ENCODE measurements at places on chromosomes 3 and 15.

GRCh38 chr3:66606868-66607267, 106.0 kb upstream of the LRIG1 start:
- no peak for DNase-seq

- DNase-seq: peak; percentile 85
Measured at GRCh38 chr15:45618813-45619212, 16.0 kb upstream of the SQOR start.

DNA sequence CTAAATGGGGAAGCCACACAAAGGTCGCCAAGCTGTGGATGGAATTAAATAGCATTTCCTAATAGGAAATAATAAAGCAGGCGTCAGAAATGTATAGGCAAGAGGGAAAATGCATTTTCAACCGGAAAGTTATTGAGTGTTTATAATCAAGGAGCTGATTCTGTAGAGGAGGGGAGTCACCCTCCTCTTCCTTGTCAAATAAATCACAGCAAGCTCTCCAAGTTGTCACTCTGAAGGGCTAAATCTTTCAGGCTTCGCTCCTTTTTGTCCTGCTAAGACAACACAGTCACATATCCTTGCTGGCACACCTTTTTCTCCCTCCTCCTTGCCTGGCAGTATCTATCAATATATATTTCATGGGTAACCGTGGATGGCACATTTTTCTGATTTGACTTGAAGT, 338.4 kb downstream of the SATB1 start:
- DNase-seq: no peak

DNA sequence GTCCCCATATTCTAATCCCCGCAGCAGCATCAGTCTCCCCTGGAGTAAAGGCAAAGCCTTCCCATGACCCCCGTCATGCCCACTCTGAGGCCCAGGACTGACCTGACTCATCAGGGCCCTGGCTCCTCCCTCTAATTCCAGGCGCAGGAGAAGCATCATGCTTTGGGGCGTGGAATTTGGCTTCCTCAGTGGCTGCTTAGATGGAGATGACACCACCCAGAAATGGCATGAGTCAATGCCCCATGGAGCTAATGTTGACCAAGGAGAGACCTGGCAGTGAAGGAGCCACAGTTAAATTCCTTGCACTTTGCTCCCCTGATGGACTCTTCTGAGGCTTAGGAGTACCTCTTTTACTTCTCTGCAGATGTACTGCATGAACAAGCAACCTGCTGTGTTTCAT, 204.2 kb upstream of the PROK2 start:
- no peak for DNase-seq

GRCh38 chr3:60080648-60081047, 1030.8 kb upstream of the CFAP20DC start:
- DNase-seq: no peak

GRCh38 chr3:66195347-66195783, 25.4 kb upstream of the SLC25A26 start:
- peak; percentile 19 for DNase-seq

DNA sequence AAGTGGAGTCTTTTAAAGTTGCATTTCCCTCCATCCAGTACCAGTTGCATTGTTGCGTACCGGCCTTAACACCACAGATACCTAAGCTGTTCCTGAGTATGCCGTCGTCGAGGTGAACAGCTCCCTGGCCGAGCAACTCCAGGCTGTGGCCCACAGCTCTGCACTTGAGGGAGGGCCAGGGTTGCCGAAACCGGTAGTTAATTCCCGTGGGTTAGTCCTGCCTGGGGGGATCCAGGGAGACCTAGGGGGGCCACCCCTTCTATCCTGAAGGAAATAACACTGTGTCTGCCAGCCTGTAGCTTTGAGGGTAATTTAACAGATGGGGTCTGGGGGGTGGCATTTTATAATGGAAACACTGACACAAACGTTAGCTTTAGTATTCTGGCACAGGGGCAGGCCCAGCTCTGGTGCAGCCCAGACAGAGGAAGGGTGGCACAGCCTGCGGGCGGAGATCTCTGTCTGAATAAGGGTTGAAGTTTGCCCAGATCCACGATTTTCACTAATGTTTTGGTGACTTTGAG, 60.8 kb downstream of the RGMA start:
- no peak for DNase-seq
